ENCODE measurements at places on chromosomes 11 and 22.

GRCh38 chr11:69860796-69861445 lies 41.7 kb upstream of the FGF3 start:
- no peak for DNase-seq

DNA sequence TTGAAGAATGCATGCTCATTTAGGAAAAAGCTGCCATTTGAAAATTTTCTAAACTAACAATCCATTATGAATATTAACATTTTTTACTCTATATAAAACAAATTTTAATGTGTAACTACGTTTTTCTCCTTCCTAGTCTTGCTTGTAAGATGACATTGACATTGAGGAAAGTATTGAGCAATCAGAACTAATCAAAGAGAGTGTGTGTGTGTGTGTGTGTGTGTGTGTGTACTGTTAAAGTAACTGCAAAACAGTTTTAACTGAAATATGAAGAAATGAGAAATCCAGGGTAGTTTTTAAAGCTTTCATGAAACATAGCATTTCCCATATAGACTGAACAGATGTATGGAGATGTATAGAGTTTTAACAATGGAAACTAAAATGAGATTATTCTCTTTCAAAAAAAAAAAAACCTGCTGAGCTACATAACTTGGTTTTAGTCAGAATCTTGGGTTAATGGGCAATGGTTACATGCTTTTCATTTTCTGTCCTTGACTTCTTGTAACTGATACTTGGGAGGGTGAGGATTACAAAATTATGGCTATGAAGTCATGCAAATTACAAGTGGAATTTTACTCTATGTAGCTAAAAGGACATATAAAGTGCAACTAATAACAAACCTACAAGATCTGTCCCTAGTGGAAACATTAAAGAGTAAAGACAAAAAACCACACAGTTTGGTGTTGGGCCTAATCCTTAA lies 2.0 kb downstream of the PDGFD start:
- DNase-seq, result no peak

- no peak for DNase-seq
Measured at GRCh38 chr11:17410606-17411379, 22.3 kb upstream of the KCNJ11 start.

- DNase-seq, result no peak
Measured at GRCh38 chr11:45960387-45961095, 38.1 kb downstream of the LARGE2 start.

DNA sequence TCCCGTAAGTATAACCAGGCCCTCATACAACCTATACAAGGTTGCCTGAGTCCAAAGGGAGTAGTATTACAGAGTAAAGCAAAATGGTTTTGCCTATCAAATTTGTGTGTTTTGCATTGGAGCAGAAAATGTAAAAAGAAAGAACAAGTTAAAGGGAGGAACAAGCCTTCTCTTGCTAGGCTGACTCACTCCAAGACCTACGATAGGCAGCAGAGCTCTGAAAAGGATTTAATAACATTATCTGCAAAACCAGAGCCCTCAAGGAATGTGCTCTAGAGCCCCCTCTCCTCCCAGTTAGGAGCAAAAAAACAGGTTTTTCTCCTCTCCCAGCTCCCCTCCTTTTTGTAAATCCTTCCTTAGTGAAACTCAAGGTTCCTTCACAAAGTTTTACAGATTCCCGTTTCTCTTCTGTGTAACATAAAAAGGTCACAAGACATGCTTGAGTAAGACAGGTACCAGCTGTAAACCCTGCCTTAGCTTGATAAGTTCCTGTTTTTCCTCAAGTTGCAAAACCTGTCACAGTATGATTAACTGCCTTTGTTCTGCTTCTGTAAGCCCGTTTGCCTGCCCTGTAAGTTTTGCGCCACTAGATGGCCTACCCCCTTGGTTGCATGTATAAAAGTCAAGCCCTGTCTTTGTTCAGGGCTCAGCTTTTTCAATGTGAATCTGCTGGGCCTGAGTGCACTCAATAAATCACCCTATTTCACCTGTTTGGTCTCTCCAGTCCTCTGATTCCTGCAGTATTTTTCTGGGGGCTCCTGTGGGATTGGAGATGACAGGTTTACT lies 498.2 kb downstream of the KCNA4 start:
- DNase-seq, result no peak

DNA sequence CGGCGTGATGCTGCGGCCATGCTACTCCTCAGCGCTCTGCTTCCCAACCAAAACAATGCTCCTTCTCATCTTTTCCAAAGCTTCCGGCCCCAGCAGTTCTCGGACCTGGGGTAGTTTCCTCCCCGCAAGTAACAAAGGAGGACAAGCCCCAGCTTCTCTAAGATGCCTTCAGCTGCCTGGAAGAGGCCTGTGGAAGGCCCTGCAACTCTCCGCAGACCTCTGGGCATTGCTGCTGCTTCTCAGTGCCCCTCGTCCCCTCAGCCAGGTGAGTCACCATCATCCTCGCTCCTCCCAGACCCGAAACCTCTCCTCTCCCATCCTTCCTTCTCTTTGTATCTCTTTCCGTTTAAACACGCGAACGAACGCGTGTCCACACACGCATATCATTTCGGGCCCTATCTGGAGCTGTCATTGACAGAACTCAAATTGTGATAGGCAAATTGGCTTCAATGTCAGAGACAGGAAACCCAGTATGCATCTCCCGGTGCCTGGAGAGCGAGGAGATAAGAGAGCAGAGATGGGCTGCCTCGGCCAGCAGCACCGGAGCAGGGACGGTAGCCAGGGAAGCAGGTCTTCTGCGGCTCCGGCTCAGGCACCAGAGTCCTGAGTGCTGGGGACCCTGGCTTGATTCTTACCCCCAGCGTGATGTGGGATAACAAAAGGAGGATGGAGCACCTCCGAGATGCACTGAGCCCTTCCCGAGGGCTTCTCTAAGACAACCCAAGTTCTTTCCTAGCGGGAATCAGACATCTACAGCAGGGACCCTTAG lies 22.0 kb upstream of the JAM3 start:
- DNase-seq, result no peak

GRCh38 chr11:133181066-133181465 lies 351.2 kb downstream of the OPCML start:
- DNase-seq, result no peak

DNA sequence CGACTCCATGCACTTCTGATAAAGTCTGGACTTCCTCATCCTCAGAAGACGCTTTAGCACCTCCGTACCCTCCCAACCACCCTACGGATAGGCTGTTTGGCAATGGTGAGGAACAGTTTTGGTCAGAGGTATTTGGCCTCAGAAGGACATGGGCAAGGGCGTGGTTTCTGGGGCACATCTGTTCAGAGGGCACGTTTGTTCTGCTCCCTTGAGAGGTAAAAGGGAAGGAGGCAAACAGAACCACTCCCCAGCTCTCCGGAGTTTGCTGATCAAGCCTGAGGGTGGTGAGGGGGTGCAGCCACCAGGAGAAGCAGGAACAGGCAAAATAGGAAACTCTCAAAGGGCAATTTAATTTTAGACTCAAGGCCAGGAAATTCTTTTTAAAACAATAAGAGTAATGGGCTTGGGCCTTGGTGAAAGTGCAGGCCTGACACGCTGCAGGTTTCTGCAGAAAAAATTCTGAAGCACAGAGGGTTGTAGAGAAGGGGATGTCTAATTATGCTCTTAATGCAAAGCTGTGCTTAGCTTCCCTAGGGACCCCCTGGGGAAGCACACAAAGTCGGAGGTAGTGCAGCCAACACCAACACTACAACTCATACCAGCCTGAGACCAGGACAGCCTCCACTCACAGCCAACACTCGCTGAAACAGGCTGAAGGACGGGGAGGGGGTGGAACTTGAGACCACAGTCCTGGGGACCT lies 23.3 kb downstream of the ETS1 start:
- no peak for DNase-seq

GRCh38 chr22:20756846-20757245 lies 17.1 kb upstream of the SERPIND1 start:
- DNase-seq, result no peak

GRCh38 chr11:67484847-67485311 lies 2.1 kb downstream of the AIP start:
- peak; percentile 87 for DNase-seq

GRCh38 chr22:24186892-24187670 lies 5.8 kb downstream of the SUSD2 start:
- no peak for DNase-seq

- DNase-seq, result no peak
Measured at GRCh38 chr11:126281666-126282175, 1.2 kb upstream of the TIRAP start.

GRCh38 chr11:44563711-44564110 lies 1.8 kb upstream of the CD82 start:
- DNase-seq, result no peak

- DNase-seq, result no peak
Measured at GRCh38 chr22:20852076-20852475, 6.5 kb downstream of the PI4KA start.

DNA sequence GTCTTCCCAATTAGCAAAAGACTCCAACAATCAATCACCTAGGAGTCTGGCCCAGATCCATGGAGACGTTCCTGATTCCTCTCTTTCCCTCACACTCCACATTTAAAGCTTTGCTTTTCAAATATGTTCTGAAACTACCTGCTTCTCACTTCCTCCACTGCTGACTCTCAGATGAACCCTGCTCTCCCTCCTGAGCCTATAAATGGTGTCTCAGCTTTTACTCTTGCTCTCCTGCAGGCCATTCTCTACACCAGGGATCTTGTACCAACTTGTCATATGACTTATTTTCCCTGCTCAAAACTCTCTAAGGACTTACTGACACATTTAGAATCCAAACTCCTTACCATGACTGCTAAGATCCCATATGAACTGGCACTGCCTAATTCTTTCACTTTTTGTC lies 138.4 kb upstream of the DDI1 start:
- no peak for DNase-seq

GRCh38 chr11:61976813-61977475 lies 9.5 kb upstream of the FTH1 start:
- DNase-seq, result no peak

DNA sequence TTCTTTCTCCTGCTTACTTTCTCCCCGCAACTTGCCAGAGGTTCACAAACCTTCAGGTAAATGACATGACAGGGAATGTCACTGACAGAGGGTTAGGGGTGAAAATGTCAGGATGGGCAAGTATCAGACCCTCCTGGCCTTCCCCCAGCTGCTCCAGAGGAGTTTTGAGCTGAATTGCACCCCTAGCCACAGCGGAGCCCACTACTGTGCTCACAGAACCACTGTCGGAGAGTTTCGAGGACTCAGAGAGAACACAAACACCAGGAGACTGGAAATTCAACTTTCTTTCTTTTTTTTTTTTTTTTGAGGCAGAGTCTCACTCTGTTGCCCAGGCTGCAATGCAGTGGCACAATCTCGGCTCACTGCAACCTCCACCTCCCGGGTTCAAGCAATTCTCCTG lies 21.5 kb upstream of the P2RY2 start:
- DNase-seq, result no peak

- peak; percentile 9 for DNase-seq
Measured at GRCh38 chr11:92340839-92341238, 116.2 kb downstream of the FAT3 start.

- peak; percentile 95 for DNase-seq
Measured at GRCh38 chr22:21766691-21767462, 31.3 kb upstream of the YPEL1 start.

- no peak for DNase-seq
Measured at GRCh38 chr11:9574622-9575259, 1.3 kb downstream of the WEE1 start.

DNA sequence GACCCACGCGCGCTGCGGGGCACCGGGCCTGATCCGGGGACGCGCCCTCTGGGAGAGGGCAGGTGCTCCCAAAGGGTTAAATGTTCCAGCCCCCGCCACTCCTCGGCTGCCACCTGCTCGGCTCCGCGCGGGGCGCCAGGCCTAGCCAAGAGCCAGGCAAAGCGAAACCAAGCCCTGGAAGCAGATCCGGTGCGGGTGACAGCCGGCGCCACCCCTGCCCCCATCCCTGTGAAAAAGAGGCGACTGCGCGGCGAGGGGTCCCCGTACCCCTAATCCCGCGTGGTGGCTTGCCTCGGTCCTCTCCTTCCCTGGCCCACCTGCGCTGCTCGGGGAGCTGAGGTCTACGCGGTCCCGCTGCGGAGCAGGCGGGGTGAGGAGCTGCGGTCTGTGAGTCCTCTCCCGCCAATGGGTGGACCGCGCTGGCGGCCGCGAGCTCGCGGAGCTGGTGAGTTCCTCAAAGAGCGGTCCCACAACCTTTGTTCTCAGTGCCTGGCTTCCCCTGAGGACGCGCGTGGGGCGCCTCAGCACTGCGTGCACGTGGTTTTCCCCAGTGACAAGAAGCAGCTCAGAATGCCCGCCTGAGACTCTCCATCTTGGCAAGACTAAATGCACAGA lies at the start of gene ME3:
Gene ME3, minus strand, starts transcription at position 610 of the 615 bp plus-strand sequence.
- DNase-seq, result peak; percentile 57

- DNase-seq, result no peak
Measured at GRCh38 chr11:118883004-118883367, 706 bp upstream of the CXCR5 start.

- DNase-seq, result peak; percentile 33
Measured at GRCh38 chr11:78429660-78430059, 12.0 kb upstream of the GAB2 start.

GRCh38 chr11:126146454-126147192 lies 64.8 kb downstream of the RPUSD4 start:
- no peak for DNase-seq

- no peak for DNase-seq
Measured at GRCh38 chr22:50058061-50058905, at the start of gene TTLL8. TTLL8 (minus strand) TSS chr22:50058298.

DNA sequence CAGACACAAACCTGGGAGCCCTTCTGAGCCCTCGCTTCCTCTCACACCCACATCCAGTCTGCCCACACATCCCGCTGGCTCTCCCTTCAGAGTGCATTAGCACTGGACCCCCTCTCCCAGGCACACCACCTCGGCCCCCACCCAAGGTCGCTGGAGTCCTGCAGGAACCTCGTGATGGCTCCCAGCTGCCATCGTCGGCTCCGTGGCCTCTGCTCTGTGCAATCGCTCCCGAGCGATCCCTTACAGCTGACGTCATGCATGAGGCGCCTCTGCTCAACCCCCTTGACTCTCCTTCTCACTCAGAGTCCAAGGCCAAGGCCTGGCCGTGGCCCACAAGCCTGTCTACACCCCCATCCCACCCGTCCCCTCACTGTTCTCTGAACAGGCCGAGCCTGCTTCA lies 183.9 kb downstream of the EFCAB6 start:
- DNase-seq, result no peak

- DNase-seq, result peak; percentile 30
Measured at GRCh38 chr11:44950625-44951476, at the start of gene TP53I11. TP53I11 (minus strand) TSS chr11:44950883; CDS start chr11:44938335, 12,548 bp downstream.

DNA sequence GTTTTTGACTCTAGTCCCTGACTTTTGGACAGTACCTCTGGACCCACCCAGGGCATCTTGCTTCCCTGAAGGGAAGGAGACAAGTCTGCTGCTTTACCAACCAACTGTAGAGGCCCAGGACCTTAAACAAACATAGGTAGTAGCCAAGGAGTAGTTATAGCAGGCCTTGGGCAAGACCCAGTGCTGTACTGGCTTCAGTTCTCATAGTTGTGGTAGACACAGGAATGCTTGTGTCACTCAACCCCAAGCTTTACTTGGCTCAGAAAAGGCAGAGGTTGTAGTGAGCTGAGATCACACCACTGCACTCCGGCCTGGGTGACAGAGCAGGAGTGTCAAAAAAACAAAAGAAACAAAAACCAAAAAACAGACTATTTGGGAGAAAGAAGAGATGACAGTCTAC lies 21.3 kb upstream of the OR52M1 start:
- no peak for DNase-seq
